ENCODE measurements at places on chromosomes 2 and 18.

- no peak for DNase-seq
These were observed 40.8 kb downstream of the PID1 start for GRCh38 chr2:229230256-229230655.

DNA sequence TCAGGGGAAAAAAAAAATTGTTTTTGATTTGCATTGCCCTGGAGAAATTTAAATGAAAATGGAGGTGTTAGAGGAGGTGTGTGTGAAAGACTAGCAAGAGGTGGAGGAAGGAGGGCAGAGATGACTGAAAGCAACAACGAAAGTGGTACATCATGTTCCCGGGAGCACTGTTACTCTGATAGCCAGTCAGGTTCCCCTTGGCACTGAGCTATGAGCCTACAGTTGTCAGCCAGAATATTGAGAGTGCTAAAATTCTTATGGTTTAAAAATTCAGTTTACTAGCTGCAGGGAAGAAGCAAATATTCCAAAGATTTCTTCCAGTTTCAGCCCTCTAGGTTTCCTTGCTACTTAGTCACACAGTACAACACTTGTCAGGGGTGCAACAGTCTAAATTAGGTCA lies 366.7 kb upstream of the DLGAP1 start:
- DNase-seq: no peak

DNA sequence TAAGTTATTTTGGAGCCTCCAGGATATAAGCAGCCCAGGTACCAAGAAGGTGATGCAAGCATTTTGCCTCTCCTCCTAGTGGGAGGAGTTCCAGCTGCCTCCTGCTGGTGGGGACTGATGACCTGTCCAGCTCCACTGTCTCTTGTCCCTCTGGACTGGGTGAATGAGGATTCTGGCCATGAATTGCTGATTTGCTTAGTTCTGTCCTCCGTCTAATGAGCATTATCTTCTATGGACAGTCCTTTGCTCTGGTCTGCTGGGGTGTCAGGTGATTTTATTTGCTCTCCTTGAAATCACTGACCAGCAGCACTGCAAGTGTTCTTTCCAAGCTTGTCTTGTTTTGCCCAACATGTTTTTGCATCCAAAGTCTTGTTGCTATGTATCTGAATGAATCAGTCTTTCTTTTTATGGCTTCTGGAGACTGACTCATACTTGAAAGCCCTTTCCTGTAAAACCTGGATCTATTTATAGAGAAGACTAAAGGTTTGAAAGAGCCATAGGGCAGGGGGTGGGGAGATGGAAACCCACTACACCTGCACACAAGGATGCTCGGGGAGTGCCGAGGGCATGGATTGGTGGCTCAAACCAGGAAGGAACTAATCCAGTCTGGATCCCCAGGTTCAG lies 40.5 kb upstream of the EFHD1 start:
- DNase-seq: no peak

- no peak for DNase-seq
These were observed 127.6 kb downstream of the PHLPP1 start for GRCh38 chr18:62842898-62843297.

DNA sequence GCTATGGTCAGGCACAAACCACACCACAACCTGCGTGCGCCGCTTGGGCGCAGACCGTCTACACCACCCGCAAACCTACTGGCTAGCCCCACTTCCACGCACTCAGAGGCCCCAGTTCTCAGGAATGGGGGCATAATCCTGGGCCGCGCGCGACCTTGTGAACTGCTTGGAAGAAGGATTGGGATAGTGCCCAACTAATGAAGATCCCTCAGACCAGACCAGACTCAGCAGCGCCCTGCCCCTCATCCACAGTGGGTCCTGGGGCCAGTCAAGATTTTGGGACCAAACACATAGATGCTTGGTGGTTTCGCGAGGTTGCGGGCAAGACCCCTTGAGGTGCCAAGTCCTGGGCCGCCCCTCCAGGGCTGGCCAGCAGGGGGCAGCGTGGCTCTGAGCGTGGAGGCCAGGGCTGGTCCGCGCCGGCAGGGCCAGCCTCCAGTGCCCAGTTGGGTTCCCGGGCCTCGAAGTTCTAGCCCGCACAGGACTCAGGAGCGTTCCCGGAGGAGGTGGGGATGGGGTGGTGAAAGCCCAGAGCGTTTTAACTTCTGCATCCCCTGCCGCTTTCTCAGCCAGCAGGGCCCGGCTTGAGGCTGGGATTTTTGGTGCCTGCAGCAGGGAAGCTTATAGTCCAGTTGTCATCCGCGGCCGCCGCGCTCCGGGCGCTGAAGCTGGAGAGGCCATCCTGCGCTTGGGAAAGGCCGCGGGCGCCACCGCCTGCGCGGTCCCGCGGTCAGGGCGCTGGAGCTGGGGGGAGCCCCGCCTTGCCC lies 8.3 kb downstream of the OSR1 start:
- no peak for DNase-seq

DNA sequence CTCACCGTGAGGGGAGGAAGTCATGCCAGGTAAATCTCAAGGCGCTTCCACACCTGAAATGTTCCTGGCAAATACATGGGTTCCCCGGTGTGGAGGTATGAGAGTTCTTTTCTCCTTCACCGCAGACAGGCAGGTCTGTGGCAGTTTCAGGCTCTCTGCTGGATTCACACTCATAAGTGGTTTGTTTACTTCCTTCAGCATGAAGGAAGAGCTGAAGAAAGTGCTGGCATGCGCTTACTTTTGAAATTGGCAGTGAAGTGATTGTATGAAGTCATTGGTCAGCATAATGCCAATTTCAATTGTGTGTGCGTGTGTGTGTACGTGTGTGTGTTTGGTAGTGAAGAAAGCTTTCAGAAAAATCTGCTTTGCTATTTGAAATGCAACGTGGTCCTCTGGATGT lies 43.4 kb downstream of the RNF144A start:
- no peak for DNase-seq

DNA sequence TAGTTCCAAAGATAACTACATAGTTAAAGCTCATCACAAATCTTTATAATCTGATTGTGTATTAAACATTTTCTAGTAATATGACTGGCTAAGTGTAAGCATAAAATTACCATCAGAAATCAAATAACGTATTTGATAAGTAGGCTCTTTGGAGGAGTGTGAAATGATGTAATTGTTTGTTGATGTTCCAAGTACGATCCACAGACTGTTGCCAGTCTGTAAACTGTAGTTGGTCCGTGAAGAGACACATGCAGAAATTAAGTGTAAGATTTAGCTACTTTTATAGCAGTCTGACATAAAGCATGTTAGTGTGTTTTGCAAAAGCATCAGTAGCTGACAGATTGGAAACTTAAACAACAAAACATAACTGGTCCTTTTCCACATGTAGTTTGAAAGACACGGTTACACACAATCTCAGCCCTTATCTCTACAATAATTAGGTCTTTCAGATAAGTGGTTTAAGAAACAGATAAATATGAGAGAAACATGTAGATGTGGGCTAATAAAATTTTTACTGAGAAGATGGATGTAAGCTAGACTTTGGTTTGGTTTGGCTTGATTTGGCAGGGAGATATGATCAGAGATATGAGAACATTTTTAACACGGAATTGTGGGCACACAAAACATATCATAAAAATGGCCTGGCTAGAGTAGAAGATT lies 115.0 kb upstream of the EPB41L5 start:
- no peak for DNase-seq

- no peak for DNase-seq
These were observed 134.8 kb downstream of the DDX1 start for GRCh38 chr2:15726321-15727057.

GRCh38 chr2:73897240-73897583 lies 4.4 kb downstream of the ACTG2 start:
- DNase-seq: no peak

DNA sequence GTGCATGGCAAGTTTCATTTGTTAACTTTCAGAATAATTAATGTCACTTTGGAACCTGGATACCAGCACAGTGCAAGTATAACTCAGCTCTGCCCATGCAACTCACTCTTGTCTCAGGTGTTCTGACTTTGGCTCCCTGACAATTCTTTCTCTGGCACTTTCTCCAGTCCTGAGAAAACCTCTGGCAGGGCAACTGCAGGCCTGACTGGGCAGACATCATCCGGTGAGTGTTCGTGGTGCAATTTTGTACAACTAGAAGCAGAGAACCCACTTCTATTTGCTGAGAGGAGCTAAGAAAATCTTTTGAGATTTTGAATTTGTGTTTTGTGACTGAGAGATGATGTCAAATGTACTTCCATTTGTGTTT lies 143.0 kb downstream of the AQP4 start:
- no peak for DNase-seq

DNA sequence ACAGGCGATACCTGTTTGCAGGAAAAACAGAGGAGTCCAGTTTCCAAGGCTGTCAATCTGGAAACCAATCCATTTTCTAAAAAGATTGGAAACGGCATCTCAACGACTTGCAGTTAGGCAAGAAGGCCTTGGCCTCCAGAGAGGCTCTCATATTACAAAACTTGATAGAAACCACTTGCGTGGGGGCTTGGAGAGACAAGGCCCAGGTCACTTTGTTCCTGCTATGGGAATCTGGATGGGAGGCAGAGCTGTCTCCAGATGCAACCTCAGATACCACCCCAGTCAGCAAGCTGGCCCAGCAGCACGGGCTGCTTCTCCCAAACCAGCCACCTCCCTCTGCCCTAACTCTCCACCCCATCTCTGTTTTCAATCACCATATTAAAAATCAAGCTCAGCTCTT lies 298.8 kb downstream of the TNS1 start:
- DNase-seq: no peak

DNA sequence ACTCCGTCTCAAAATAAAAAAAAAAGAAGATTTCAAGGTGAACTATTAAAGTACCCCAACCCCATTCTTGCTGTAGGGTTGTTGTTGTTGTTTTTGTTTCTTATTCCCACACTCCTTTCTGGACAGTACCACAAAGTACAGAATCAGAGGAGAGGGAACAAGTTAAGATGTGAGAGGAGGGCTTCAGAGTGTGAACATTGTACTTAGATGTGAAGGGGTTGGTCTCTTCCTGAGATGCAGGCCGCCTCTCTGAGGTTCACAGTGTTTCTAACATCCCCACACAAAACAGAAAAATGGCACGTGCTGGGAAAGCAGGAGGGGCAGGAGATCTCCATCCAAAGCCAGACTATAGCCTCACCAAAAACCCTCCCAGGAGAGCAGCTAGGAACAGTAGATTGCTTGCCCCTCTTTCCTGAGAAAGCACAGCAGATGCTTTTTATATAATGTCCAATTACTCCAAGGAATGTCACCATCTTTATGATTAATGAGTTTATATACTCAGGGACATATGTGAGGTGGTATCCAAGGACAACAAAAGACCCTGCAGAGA lies 22.6 kb downstream of the ADD2 start:
- no peak for DNase-seq

All from stimulated activated CD4-positive, alpha-beta T cell treated with anti-CD3 and anti-CD28 coated beads, TNF-alpha, amount 100 ng/mL, for 48 hours (primary cell).